Eye (tissue), 1 donor: ENCODE measurements at places on chromosomes 5 and 9.
A peak's percentile ranks its signal among the peaks of the same experiment; 100 is the strongest.

DNA sequence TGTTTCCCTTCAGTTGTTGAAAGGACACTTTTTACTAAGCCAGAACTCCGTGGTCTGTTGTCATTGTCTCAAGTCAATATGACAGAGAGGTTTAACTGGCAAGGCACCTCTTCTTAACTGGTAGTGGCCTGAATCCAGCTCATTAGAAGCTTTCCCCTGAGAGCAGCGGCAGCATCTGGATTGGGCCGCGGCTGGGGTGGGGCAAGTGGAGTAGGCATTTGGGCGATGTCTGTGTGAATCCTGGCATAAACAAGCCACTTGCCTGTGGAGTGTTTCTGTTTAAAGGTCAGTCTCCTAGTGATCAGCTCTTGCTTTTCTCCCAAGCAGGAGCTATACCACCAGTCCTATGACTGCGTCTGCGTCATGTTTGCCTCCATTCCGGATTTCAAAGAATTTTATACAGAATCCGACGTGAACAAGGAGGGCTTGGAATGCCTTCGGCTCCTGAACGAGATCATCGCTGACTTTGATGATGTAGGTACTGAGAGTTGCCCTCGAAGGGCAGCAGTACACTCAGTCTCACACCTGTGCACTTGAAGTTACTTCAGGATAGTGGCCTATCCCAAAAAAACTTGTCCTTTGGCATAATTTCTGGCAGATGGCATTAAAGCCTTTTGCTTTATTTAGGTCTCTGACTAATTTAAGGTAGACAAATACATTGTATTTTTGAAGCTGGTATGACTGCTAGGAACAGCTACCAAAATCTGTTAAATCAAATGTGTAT is 48.9 kb downstream of the CFAP90 start:
- no peak for DNase-seq

GRCh38 chr9:35675732-35676392 is 2.1 kb downstream of the CA9 start:
- peak; percentile 93 for DNase-seq

- no peak for DNase-seq
Observed at GRCh38 chr5:135851186-135851914, 16.9 kb downstream of the SLC25A48 start.

DNA sequence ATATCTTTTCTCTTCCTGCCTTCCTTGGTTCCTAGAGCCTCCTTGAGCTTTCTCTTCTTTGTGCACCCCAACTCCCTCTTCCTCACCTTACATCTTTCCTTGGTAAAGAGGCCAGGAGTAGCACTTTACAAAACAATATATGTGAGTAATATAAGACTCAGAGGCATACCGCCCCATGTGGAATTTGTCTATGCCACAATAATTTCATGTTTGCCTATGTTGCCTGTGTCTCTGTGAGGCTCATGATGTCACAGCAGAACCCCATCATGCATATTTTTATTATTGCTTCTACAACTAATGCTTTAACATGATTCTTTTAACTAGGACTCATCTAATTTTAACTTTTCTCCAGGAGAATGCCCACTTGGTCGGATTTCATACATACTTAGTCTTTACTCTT is 15.0 kb upstream of the LVRN start:
- no peak for DNase-seq

GRCh38 chr9:98658951-98659351 is 49.8 kb downstream of the GABBR2 start:
- peak; percentile 62 for DNase-seq

GRCh38 chr5:51411921-51412325 is 28.7 kb downstream of the ISL1 start:
- DNase-seq, result no peak

DNA sequence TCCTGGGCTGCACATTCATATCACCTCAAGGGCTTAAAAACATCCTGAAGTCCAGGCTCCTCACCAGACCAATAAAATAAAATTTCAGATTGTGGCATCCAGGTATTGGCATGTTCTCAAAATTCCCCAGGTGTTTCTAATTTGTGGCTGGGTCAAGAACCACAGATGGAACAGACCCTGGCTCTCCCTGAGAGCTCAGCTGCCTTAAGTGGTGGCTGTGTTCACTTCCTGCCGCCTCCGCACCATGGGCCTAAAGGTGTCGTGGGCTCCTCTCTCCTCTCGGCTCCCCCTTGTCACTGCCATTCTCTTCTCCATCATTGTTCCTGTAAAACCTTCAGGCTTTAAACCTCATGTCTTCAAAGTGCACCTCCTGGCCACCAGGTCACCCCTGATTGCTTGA is 17.8 kb upstream of the CCNJL start:
- DNase-seq, result no peak

GRCh38 chr9:35510754-35511428 is 21.0 kb downstream of the RUSC2 start:
- peak; percentile 57 for DNase-seq

DNA sequence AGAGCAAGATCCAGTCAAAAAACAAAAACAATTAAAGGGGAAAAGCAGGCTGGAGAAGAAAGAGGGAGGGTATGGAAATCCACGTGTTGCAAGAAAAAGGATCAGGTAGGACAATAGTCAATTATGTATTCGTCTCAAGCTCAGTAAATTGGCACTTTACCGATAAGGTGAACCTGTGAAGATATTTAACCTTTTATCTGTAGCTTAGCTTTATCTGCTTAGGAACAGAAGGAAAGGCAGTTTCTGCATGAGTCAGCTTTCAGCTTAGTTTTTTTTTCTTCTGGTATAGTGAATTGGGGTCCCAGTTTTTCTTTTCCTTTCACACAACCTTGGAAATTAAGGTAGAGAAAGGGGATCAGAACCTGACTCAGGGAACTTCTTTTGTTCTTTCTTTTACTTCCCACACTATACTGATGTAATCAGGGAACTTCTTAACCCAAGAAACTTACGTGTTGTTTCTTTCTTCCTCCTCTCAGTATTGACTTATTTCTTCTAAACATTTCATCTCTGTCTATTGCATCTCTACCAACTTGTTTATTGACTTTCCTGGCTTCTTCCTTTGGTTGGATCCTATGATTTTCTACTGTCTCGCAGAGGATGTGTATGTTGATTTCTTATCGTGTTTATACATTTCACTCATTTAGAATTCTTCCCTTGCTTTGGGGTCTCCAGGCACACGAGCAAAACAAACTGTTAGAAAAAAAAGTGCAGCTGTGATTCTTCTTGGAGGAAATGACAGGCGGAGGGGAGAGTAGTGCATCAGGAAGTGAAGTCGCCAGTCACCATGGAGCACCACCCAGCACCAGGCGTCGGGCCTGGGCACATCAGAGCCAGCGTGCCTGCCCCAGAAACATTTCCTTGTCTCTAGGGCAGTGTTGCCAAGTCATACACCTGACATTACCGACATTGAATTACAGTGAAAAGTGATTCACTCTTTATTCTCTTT is 123.0 kb upstream of the LHFPL2 start:
- no peak for DNase-seq

DNA sequence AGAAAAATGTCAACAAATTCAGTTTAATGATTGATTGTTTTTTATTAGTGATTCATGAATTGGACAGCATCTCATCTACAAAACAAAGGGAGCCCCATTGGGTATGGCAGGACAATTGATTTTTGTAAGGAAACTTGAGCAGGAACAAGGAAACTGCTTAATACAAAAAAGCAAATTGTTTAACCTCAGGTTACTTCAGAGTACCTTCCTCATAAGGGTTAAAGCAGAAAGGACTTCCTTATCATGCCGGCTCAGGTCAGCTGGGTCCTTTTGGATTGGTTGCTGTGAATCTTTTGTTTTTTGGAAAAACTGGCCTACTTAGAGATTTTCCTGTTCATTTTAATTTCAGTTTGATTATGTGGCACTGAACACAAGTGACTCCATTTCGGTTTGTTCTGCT is 211.8 kb downstream of the ARRDC3 start:
- no peak for DNase-seq

DNA sequence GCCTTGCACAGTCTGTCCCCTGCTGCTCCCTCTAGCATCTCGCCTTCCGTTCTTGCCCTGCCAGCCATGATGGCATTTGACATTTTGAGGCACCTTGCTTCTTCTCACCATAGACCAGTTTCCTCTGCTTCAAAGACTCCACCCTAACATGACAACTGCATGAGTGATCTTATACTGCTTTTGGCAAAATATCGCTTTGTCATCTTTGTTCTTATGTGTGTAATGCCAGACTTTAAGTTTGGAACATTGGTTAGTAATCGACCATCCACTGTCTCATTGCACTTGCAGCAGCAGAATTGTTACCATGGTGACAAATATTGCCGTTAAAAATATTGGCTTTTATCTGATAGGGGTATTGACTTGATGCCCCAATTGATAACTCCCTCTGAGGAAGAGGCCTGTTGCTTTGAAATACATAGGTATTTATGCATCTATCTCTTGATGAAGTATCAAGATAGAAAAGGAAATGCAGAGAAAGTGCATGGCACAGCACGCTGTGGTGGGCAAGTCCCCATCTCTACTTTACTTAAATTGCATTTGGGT is 6.8 kb downstream of the GARIN3 start:
- DNase-seq, result no peak

- no peak for DNase-seq
Observed at GRCh38 chr9:3161912-3162311, 318.0 kb upstream of the PUM3 start.

DNA sequence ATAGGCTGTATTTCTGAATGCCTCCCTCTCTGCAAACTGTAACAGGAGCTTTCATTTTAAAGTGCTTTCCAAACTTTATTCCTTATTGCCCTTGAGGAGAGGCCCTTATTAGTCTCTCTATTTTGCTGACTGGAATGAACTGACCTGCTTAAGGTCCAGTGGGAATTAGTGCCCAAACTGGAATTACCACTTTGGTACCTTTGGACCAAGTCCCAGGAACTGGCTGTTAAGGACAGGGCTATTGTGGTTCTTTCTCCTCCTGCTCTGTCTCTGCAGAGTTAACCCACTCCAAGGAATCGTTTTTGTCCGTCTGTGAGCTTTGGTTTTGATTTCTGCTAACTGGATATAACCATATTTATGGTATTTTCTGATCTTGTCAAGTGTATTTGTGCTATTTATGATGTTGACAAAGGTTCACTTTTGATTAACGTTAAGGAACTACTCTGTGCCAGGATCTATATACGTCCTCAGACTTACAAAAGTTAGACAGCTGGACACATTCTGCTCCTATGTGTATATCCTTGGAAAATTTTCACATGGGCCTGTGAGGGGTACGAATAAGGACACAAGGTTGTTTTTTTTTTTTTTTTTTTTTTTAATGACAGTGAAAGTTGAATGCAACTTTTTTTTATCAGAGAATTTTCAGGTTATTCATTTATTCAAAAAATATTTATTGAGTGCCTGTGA is 189.1 kb upstream of the ANKRD55 start:
- no peak for DNase-seq

- DNase-seq, result peak; percentile 21
Observed at GRCh38 chr5:88092358-88092757, 176.3 kb downstream of the TMEM161B start.

DNA sequence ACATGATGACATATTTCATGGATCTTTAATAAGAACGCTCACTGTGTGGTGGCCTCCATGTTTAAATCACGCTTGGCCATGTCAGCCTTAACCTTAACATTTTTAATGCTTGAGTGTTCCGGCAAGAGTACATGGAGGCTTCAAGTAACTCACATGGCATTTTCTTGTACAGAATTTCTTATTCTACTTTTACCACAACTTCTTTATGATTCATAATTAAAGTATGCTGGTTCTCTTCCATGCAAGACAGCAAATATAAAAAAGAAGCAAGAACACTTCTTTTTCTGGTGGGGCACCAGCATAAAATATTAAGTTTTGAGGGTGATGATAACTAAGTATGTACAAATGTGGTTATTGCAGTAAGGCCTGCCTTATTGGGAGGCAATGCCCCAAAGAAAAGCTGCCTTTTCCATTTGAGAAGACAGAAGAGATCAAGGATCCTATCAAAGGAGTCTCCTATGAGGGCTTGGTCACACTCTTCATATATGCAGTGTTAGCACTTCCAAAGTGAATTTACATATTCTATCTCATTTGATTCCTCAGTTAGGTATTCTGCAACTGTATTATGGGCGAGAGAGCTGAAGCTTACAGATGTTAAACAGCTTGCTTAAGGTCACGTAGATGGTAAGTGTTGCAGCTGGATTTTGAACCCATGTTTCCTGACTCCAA is 382.7 kb upstream of the MEF2C start:
- DNase-seq, result no peak
